ENCODE measurements at places on chromosomes 1 and 21.

DNA sequence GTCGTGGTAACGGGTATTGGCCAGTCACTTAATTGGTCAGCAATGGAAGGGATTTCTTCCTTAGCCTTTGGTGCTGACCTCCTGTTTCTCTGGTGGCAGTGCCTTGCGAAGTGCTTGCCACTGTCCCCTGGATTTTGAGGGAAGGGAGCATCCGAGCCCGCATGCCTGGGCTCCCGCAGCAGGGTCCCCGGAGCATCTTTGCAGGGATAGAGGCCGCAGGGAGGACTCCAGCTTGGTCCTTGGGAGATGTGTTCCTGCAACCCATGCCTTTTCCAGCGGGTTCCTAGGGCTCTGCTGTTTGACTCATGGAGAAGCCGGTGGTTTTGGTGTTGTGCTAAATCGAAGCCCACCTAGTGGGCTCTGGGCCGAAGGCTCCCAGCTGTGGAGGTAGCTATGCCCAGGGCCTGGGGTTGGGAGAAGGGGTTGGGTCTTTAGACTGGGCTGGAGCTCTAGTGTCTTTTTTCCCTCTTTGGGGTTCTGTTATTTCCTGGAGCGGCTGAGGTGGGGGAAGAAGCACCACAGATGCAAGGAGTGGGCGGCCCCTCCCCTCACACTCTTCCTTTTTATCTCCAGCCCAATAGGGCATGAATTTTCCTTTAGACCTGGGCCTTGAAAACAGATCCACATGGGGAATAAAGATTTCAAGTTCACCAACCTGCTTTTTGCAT lies 39.0 kb downstream of the PIK3CD start:
- peak; percentile 19 for DNase-seq

DNA sequence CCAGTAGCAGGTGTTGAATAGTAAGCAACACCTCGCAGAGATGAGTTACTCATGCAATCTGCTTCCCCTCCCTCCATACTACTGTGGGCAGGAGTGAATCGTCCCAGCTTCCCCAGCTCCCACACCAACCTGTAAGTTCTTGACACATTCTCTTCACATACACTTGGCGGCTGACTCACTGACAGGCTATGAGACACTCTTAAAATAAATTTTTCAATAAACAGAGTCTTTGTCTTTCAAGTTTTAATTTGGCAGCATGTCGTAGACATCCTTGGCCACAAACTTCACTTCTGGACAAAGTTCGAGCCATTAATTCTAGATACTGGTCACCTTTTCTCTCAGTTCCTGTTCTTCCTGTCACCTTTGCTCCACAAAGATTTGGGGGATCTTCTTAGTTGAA lies 290.7 kb downstream of the TM2D1 start:
- peak; percentile 35 for DNase-seq

DNA sequence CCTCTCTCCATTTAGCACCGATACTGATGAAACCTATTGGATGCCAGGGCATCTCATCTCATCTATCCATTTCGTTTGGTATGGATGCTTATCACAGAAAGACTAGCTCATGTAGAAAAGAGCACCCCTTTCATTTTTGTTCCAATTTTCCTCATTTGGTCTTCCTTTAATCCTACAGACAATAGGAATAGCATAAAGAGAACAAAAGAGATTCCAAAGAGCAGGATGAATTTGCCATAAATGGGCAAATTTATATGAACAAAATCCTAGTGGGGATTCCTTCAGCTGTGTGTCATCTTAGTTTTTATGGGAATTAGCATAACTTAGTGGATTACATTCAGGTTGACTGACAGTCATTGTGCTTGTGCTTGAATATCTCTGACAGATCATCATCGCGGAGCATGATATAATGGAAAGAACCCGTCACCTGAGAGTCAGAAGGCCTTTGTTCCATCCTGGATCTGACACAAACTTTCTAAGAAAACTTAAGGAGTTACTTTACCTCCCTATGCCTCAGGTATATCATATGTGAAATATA lies 777.5 kb upstream of the ADGRL2 start:
- no peak for DNase-seq

DNA sequence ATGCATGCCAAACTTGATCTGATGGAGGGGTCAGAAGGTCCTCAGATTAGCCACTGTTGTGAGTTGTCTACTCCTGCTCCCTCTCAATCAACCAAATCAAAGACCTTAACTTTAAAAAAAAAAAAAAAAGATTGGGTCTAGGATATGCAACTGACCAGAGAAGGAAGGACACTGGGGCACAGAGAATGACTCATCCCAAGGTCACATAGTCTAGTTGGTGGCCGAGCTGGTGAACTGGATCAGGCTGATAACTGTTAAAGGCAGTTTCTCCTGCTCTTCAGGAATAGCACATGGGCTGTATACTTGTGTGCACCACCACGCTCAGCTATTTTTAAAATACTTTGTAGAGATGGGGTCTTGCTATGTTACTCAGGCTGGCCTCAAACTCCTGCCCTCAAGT lies 14.8 kb upstream of the S100A7 start:
- no peak for DNase-seq

GRCh38 chr1:242569867-242570266 lies 45.4 kb upstream of the PLD5 start:
- no peak for DNase-seq

DNA sequence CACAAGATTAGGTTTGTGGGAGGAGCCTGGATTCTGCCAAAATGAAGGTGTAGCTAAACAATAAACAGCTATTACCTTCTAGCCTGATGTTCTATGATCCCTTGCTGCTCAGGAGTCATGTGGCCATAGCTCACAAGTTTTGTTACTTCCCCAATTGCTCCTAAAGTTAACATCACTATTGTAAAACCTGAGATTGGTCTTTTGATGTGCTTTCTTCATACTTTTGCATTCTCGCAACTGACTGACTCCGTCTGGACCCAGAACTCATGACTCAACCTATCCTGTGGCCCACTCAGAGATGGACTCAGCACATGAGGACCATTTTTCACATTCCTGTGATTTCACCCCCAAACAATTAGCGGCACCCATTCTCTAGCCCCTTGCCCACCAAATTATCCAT lies 69.1 kb downstream of the PTGS2 start:
- DNase-seq: no peak

GRCh38 chr21:29696937-29697336 lies 242.9 kb downstream of the GRIK1 start:
- DNase-seq: no peak

DNA sequence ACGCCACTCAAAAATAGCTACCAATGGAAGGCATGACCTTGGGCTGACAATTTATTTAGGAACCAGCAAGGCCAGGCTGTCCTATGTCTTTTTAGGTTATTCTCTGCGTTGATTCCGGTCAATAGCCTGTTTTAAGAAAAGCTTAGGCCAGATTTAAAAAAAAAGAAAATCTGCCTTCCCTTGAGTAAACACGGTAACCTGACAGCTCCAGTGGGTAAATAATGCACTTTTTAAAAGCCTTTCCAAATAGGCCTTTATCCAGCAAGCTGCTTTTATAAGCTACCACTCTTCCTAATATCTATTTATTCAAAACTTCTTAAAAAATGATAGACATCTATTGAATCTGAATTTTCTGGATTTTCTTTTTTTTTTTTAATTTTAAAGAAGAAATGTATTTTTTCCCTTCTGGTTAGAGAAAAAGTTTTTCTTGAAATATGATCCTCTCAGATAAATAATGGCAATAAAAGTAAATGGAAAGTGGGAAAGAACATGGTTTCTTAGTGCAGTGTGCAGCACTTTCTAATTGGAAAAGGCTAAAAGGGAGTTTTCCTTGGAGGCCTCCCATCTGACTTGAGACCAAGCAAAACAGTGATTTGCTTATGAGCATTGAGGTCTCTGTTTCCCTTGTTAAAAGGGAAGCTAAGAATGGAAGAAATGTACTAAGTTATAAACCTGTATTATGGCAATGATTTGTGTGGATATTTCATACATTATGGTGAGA lies 281.0 kb upstream of the RUNX1 start:
- DNase-seq: no peak

GRCh38 chr1:152148981-152149380 lies 10.0 kb downstream of the RPTN start:
- no peak for DNase-seq

DNA sequence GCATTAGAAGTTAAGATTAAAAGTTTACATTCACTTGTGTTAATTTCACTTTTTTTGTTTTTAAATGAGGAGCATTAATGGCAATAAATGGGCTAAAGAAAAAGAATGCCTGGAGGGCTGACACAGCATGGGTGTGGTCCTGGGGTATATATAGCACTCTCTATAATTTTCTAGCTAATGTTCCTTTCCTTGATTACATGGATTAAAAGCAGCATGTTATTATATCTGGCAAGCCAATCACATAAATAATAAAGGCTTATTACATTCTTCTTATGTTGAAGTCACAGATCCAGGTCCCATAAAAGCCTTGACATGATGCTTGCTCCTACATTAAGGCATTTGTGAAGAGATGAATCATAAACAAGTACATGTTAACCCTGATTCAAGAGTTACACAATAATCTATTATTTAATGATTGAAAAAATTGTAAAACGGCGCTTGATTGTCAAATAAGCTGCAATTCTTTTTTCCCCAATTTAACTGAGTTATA lies 91.4 kb downstream of the LYPLAL1 start:
- DNase-seq: no peak

GRCh38 chr1:12293416-12293815 lies 63.6 kb downstream of the VPS13D start:
- DNase-seq: no peak

DNA sequence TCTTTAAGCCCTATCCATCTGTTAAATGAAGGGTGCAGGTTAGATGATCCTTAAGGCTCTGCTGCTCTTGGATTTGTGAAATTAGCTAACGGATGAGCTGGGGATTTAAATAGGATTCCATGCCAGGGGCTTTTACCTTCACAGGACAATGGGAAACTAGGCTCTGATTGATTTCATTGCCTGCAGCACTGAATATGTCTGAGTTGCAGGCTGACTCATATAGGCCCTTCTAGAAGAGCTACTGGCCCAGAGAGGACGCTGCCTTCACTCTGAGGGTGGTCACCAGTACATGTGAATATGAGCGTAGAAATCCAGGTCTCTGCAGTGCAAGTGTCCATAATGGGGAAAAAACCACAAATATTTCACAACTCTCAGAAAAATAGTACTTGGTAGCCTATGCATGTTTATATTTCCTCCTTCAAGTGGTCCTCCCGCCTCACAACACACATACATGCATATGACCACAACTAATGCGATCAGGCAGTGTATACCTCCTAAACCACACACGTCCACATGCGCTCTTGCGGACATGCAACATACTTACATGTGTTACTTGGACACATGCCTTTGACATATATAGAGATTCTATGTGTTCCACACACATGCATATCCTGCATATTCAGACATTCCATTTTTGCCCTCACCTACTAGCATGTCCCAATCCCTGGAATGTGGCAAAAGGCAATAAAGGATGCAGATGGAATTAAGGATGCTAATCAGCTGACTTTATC lies 233.8 kb upstream of the JUN start:
- DNase-seq: no peak

DNA sequence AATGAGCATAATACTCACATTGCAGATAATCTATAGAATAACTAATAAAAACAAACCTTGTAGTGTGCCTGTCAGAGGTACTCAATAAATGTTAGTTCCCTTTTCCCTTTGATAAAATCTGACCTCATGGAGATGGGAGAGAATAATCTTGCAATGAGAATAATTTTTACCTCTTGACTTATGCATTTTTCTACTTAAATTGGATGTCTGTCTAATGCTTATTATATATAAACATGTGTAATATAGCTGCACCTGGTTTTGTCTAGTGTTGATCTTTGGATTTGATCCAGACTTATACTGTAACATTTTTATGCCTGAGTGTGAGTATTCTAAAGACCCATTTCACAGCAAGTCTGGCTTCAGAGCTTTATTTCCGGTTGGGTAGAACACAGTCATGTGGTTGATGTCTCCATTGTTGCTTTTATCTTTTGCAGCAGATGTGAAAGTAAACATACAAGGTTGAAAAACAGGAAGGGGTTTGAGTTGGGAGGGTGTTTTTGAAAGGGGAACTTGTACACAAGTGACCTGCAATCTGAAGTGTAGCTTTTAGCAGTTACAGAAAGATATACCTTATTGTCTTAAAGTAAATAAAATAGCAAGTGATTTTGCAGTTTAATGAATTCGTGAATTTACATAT lies 12.4 kb downstream of the EPB41 start:
- peak; percentile 37 for DNase-seq

DNA sequence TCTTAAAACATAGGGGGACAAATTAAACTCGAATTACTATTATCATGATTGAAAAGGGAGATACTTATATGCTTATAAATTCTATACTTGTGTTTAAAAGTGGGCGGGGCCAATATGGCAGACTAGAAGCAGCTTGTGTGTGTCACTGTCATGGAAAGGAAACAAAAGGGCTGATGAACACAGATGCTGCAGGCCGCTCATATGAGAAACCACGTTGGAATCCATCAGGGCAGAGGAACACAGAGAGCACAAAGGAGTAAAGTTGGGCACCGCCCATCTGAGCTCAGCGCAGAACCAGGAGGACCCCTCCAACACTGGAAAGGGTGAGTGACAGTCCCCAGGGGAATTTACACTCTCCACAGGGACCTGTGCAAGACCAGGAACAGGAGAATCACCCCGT lies 107.0 kb downstream of the SLC5A9 start:
- DNase-seq: no peak

DNA sequence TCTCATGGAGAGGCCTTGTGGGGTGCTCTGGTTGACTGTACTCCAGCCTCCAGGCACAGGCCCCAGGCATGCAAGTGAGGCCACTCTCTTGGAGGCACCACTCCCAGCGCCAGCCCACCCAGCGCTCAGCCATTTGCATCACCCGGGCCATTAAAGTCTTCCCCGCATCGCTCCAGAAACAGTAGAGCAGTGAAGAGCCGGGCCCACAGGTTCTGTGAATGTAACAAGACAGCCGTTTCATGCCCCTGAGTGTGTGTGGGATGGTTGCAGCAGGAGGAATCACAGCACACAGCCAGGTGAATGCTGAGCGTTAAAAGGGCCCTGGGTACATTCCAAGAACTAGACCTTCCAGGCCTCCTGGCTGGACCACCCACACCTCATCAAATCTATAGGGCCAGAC lies 19.0 kb upstream of the CD2 start:
- DNase-seq: no peak

DNA sequence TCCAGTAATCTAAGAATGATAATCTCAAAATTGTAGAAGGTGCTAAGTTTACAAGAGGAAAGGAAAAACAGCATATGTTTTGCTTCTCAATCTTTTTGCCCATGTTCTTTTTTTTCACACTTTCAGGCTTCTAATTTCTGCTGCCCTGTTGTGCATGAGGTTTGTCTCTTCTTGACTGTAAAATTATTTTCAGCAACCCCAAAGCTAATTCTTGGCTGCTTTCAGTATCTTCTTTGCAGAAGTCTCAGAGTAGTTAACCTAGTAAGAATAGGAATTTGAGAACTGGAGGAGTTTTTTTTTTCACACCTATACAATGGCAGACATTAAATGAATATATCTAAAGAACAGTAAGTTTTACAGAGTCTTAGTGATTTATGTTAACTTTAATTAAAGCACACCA lies 26.4 kb downstream of the DENND2D start:
- no peak for DNase-seq
